ENCODE measurements at places on chromosomes 3 and 15.

DNA sequence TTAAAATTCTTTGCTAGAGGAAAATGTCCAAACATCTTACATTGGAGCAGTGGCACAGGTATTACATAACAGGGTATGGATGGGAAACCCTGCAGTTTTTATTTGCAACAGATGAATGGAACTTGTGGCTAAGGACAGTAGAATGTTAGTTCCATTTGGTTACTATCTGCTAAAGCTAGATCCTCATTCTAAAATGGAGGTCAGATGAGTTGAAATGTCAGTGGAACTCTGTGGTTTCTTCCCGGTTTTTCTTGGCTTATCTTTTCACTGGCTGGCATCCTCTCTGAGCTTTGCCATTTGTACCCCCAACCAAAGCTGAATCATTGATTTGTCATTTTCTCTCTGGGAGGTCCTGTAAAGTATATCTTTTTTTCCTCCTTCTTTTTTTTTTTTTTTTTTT is 68.9 kb downstream of the ARMC8 start:
- no peak for DNase-seq

DNA sequence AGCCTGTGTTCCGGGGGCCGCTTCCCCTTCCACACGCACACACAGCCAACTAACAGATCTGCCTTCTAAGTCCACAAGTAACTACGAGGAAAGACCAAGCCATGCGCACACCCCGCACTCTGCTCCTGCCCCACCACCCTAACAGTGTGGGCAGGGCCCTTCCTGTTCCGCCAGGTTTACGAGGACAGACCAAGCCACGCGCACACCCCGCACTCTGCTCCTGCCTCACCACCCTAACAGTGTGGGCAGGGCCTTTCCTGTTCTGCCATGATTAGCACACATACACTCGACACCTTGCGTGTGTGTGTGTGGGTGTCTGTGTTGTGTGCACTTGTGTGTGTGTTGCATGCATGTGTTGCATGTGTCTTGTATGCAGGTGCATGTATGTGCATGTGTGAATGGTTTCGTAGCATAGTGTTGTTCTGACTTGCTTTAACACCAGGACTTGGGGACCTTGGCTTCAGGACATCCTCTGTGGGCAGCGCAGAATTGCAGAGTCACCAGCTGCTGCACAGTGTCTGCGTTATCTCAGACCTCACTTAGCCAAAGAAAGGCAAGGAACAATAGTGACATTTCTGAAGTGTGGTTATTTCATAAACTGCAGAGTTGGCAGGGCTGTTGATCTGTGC is 114.4 kb downstream of the CHSY1 start:
- DNase-seq: no peak

GRCh38 chr3:86104154-86104553 is 886.8 kb downstream of the VGLL3 start:
- DNase-seq: no peak

GRCh38 chr15:70509282-70509662 is 254.1 kb downstream of the UACA start:
- DNase-seq: no peak

GRCh38 chr3:184525337-184526087 is 36.1 kb upstream of the EPHB3 start:
- peak; percentile 61 for DNase-seq

DNA sequence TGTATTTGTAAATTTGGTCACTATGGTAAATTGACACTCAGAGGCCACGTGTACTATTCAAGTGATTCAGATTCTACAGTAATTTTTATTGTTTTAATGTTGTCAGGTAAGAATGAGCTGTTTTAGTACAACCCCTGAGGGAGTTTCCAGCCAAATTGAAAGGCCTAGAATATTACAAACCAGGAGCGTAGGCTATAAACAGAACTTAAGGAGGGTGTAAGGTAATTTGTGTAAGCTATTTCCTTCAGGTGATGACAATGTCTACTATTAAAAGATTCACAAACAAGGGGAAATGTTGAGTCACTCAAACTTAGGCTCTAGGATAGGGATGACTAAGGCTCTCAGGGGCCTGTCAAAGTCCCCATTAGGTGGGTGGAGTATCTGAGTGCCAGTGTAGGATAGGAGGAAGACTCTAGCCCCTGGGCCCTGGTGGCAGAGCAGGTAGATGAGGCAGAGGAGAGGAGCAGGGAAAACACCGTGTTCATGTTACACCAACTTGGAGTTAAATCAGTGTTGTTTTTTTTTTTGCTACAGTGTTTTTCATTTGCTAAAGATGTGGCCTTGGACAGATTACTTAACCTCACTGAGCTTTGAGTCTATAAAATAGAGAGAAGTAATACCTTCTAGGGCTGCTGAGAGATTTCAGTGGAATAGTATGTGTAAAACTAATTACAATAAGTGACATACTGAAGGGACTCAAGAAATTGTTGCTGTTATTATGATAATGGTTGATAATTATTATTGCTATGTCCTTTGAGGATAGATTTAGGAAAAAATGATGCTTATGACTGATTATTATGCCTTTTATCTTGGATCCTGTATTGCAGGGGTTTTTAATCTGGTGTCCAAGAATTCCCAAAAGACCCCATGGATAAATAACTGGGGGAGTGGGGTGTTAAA is 10.3 kb downstream of the TM4SF1 start:
- DNase-seq: no peak

DNA sequence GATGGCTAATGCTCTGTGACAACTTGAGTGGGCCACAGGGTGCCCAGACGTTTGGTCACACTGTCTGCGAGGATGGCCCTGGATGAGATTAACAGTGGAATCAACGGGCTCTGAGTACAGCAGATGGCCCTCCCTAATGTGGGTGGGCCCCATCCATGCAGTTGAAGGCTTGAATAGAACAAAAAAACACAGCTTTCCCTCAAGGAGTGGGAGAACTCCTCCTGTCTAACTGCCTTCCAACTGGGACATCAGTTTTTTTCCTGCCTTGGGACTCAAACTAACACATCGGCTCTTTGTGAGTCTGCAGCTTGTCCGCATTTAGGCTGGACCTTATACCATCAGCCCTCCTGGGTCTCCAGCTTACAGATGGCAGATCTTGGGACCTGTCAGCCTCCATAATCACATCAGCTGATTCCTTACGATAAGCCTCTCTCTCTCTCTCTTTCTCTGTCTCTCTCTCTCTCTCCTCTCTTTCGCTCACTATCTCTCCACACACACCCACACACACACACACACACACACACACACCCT is 20.8 kb downstream of the FAM174B start:
- no peak for DNase-seq

DNA sequence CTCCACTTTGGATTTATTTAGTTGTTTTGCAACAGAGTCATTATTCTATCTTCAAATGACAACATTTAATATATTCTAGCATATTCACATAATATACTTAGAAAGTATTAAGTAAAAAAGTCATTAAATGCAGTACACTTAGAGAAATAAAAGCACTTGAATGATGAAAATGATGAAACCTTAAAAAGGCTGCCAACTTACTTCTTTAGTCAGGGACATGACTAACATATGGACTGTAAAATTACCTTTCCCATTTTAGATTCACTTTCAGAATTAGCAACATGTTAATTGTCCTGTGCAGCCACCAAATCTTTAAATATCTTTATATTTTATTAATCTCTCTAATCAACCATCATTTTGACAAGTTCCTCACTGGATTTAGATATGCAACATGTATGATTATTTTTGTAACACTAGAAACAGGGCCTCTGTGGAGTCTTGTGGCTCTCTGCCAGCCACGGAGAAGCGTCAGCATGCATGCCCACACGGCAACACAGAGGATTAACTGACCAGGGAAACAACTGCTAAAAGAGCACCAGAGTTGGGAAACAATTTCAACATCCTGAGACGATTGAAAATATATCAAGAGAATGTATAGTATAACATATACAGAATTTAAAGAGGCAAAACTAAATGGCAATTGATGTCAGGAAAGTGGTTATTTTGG is 95.7 kb downstream of the ANO10 start:
- no peak for DNase-seq

DNA sequence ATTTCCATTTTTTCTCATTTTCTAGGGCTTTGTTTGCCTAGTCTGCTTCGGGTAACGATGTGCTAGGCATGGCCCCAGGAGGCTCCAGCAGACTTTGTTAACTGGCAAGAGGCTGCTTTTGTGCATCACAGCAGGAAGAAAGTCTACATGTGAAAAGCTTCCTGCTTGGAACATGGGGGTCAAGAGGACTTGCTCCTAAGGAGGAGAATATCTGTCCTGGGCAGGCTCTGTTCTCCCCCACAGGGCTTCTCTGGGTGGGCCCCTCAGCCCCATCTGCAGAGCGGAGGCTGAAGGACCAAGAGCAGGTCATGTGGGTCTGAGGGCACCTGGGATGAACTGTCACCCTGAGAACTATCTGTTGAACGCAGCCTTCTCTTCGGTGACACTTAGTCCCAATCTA is 94.7 kb downstream of the CCNL1 start:
- no peak for DNase-seq

GRCh38 chr3:56799251-56799882 is 2.4 kb downstream of the ARHGEF3 start:
- DNase-seq: no peak

DNA sequence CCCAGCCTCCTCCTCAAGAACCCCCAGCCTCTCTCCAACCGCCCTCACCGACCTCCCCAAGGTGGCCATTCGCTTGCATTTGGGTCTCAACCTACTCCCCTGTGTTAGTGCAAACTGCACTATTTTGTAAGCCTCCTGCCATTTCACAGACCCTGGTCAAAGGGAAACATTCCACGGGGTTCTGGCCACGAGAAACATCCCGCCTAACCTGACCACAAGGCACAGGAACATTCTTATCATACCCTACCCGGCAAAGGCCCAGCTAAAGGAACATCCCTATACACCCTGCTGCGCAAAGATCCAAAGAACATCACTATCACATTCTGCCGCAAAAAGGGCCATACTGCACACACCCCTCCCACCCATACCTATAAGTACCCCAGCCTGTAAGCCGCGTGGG is 22.9 kb downstream of the RPSA start:
- no peak for DNase-seq

DNA sequence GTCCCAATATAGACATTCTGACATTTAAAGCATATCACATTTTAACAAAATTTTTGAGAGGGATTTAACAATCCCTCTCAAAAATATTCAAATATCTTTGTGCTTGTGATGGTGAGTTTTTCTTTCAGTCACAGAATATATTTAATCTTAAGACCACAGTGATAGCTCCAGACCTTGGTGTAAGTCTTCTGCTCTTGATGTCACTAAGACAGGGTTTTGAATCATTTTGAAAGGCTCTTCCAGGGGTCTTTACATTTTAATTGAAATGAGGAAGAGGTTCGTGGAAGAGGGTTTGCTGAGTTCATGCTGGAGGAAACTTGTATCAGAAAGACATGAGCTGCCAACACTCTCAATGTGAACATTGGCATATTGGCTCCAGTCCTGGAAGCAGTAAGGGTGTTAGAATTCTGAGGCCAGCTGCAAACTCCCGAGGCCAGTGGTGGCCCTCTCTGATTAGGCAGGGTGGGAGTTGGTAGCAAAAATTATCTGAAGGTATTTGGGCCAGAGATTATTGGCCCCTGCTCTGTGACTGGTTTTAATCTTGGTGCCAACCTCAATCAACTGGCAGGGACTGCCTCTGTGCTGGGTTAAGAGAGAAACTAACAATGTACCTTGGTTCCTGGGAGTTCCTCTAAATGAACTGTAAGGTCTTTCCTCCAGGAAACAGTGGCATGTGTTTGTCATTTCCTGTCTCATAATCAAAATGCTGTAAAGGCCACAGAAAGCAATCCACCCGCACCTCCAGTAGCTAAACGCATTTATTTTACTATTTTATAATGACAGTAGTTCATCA is 5.3 kb downstream of the POU1F1 start:
- DNase-seq: no peak

- no peak for DNase-seq
These were observed 218.3 kb downstream of the FHIT start for GRCh38 chr3:61032991-61033390.

GRCh38 chr3:117278424-117279190 is 569.0 kb downstream of the TUSC7 start:
- DNase-seq: peak; percentile 18

DNA sequence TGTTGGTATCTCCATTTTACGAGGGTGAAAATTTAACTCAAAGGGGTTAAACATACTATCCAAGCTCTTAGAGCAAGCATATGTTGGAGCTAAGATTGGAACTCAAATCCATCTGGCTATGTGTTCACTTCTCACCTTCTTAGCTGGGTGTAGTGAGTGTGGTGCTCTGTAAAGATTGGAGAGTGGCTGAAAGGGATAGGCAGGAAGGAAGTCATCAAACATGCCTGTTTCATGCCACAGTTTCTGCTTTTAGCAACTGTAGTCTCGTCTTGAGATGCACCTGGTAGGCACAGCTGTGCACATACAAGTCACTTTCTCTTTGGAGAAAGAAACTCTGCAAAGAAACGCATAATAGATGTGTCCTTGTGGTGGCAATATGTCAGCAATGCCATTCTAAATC is 189.1 kb upstream of the MDFIC2 start:
- DNase-seq: no peak

- no peak for DNase-seq
These were observed 171.5 kb downstream of the LRTM1 start for GRCh38 chr3:54756330-54756731.

- DNase-seq: no peak
These were observed 124.4 kb upstream of the FOXB1 start for GRCh38 chr15:59879506-59880265.

GRCh38 chr3:33137691-33138090 is 23.9 kb downstream of the CRTAP start:
- DNase-seq: no peak

DNA sequence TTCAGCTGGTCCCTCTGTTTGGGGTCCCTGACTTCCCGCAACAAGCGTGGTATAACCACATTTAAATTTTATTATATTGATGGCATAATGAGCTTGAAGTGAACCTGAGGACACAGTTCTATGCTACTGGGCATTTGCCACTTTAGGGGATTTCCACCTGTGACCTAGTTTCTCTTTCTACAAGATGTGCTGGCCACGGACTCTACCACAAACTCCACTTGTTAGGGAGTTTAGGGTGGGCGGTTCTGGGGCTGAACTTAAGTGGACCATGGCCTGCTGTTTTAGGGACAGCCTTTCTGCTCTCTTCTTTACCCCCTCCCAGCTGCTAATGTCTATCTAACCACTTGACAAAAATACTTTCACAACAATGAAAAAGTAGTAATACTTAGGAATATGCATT is 1199.1 kb downstream of the SI start:
- no peak for DNase-seq

GRCh38 chr3:42123012-42123581 is 31.9 kb downstream of the TRAK1 start:
- no peak for DNase-seq
